ENCODE measurements at places on chromosomes 11 and 22. TPM values are rescaled to one million over a fixed set of nuclear protein-coding genes. Genes with fewer than 3 reads are reported as not detected.

Gene PKNOX2
- total RNA-seq: not detected

Gene MRGPRF
- total RNA-seq: not detected

Gene RIMBP3C
- total RNA-seq: 0.15 TPM

Gene GAL3ST3
- not detected for total RNA-seq

Gene TRPM5
- total RNA-seq: not detected

Gene TPBGL
- total RNA-seq: not detected

Data from HepG2 (cell line).